MG63 (cell line): ENCODE measurements at places on chromosomes 11 and 22. TPM values are rescaled to one million over a fixed set of nuclear protein-coding genes. Genes with fewer than 3 reads are reported as not detected.

- no peak for DNase-seq
Measured at GRCh38 chr11:66864924-66865697, 8.2 kb downstream of the LRFN4 start.

DNA sequence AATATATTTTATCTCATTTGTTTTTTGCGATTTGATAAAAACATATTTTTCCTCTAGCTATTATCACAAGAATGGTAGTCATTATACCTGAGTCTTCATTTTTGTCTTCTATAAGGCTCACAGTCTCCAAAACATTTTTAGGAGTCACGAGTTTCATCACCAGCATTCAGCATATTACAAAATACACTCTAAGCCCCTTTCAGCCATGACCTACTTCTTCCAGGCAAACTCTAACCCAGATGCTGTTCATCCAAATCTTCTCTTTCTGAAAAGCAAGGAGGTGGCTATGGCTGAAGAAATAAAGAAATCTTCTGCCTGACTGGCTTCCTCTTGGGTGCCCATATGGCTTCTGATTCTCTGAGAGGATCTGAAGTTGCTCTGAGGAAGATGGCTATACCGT is 35.7 kb upstream of the USP47 start:
- no peak for DNase-seq

DNA sequence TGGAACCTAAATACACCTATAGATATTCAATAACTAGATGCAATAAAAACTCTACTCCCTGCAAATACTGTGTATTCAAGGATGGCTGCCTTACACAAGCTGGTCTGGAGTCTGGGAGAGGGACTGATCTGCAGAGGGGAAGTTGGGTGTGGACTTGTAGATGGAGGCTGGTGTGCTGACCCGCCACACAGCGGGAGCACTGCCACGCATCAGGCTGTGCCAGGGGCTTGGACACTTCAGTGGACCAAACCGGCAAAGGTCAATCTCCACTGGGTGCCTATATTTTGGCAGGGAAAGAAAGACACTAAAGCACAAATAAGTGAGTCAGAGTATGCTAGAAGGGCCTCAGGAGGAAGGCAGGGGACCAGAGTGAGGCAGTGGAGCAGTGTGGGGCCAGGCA is 2.1 kb upstream of the SHANK3 start:
- DNase-seq, result peak; percentile 89

The CHADL gene
- total RNA-seq, result not detected in 2 replicates

GRCh38 chr11:87589082-87589481 is 551.3 kb downstream of the TMEM135 start:
- no peak for DNase-seq
